ENCODE measurements at places on chromosomes 3 and 15.
A peak's percentile ranks its signal among the peaks of the same experiment; 100 is the strongest.

GRCh38 chr15:58457466-58457965 lies 25.7 kb downstream of the LIPC start:
- DNase-seq, result no peak

GRCh38 chr3:131561511-131561910 lies 58.7 kb upstream of the MRPL3 start:
- DNase-seq, result no peak

GRCh38 chr15:80403712-80404056 lies 498 bp upstream of the ARNT2 start:
- no peak for DNase-seq

GRCh38 chr15:96692826-96693225 lies 362.3 kb downstream of the NR2F2 start:
- DNase-seq, result no peak

GRCh38 chr15:64854041-64854440 lies 12.3 kb downstream of the PLEKHO2 start:
- DNase-seq, result no peak

GRCh38 chr15:77083381-77084160 lies 12.7 kb upstream of the TSPAN3 start:
- DNase-seq, result peak; percentile 58

DNA sequence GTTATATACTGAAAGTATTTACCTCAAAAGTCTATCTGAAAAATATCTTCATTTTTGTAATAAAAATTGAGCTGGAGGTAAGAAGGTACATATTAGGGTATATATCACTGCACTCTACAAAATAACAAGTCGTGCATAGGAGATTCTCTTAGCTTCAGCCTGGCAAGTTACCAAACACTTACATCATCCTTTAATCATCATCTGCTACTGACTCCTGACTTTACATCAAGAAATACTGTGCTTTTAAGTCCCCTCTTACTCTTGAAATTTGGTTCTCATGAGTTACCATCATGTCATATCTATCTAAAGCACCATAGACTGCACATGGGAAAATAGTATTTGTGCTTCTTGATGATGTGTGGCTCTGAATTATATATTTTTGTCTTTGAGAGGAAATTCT lies 50.8 kb downstream of the LYSMD4 start:
- DNase-seq, result no peak

- no peak for DNase-seq
Measured at GRCh38 chr15:87300146-87300545, 956.4 kb downstream of the NTRK3 start.

GRCh38 chr15:69474291-69474690 lies 21.7 kb downstream of the RPLP1 start:
- no peak for DNase-seq

DNA sequence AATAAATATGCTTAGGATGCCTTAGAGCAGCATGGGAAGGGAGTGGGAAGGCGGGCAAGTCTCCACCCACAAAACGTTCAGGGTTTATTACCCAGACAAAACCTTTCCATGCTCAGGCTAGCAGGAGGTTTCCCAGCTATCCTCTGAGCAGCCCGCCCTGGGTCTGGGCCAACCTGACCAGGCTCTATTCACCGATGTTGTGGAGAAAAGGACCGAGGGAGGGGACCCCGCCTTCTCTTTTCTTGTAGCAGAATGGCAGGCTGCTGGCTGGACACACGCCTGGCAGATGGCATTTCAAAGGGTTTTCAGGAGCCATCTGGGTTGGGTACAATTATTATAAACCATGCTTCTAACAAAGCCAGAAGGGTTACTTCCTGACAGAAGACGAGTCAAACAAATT lies 540.9 kb downstream of the MAGI1 start:
- DNase-seq, result no peak

DNA sequence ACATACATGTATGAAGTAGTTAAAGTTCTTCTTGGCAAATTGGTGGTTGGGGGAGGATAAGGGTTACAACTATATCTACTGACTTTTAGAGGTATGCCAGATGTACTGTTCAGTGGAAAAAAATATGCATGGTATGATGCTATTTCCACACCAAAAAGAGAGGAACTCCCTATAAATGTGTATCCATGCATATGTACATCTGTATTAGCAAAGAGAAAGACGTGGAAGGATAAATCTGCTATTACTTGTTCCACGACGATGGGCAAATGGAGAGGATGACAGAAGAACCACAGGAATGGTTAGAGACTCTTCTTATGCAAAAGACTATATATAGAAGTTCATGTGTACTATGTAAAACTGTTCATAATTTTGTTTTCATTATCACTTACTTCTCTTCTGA lies 197.6 kb downstream of the RORA start:
- no peak for DNase-seq

DNA sequence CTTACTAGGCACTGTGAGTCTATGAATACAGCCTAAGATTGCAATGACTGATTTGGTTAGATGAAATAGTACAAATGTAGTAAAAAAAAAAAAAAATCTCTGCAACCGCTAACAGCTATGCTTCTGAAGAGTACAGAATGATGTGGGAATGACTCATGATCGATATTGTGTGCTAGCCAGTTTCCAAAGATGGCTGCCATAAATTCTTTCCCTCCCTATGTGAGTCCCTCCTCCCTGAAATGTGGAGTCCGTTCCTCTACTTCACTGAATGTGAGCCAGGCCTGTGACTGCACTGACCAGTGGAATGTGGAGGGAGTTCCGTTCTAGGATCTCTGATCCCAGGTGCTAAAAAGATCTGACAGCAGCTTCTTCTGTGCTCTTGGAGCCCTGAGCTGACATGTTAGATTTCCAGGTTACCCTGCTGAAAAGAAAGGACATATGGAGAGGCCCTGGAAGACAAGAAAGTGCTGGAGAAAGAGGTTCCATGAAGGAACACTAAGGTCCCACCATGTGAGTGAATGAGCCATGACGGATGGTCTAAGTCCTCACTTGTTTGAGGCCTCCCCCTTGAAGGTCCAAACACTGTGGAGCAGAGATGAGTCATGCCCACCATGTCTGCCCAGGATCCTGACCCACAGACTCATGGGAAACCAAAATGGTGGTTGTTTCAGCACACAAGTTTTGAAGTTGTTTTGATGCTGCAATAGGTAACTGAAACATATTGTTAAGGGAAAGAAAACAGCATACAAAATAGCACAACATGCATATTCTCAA lies 46.3 kb downstream of the DGKG start:
- DNase-seq, result no peak

DNA sequence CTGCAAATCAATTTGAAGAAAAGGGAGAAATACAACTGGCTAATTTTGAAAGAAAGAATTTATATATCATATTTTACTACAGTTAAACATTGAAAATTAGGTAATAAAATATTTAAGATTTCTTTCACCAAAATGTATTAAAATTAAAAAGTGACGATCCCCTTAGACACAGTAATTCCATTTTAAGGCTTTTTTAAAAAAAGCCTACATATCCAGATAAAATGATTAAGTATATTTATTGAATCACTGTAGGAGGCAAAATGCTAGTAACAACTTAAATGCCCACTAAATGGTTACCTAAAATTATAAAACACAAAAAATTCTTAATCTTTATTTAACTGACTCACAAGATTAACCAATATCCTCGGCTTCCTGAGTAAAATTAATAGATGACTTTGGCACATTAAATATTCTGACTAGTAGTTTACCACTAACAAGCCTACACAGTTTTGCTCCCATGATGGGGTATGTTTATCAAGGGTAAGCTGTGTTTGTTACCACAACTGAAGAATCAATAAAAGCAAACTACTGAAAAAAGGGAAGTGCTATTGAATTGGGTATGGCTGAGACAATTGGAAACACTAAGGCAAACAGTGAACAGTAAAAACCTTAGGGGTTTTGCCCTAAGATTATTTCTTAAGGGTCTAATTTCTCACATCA lies 28.4 kb downstream of the ANKRD28 start:
- no peak for DNase-seq

DNA sequence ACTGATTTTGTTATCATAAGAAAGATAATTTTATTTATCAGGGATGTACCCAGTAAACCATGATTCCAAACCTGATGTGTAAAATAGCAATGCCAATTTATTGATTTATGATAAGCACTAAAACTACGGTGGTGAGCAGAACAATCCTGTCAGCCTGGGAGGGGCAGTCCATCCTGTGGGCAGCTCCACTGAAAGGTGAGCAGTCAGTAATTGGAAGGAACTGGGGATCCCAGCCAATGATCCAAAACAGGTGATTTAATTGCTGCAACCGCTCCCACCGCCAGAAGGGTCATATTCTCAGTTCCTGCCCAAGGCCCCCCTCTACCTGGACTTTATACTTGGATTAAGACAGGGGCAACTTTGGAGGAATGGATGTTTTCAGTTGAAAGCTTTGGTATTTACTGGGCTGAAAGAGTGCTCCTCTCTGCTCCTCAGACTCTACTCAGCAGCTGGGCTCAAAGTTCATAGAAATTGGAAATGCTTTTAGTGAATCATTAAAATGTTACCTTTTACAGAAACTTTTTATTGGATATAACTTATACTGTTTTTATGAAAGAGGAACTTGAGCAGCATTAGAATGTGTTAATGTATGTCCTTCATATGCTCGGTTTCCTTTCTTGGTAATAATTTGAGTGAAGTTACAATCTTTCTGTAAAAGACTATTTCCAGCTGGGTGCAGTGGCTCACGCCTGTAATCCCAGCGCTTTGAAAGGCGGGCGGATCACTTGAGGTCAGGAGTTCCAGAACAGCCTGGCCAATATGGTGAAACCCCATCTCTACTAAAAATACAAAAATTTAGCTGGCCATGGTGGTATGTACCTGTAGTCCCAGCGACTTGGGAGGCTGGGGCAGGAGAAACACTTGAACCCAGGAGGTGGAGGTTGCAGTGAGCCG lies 198.6 kb upstream of the IL12A start:
- no peak for DNase-seq

DNA sequence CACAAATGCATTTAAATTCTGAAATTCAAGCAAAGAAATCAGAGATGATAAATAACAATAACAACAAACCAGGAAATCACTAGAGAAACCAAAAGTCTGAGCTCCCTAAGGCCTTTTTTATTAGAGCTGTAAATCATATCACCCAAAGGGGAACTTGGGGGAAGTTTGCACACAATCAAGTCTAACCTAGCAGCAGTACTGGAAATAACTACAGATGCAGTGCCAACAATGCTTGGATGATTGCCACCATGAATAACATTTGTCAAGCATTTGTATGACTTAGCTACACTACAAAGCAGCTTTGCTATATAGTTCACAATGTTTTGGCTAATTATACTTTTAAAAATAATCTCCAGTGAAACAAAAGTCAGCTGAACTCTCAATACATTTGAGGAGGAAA lies 27.8 kb downstream of the SHQ1 start:
- DNase-seq, result no peak

DNA sequence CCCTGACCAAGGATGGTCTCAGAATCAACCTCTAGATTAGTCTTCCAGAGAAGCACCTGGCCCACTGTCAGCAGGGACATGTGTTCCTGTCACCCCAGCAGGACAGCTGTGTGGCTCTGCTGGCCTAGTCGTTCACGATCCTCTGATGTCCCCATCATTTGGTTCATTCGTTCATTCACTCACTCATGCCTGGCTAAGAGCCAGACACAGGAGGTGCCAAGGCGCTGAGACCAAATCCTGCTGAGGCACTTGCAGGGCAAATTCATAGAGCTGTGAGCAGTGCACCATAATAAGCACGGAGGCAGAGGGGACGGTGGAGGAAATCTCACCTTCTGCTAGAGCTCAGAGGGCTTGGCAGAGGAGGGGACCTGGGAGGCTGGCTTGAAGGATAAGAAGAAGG lies 49.9 kb upstream of the FGD5 start:
- no peak for DNase-seq

GRCh38 chr15:65326818-65327217 lies 22.3 kb downstream of the RNU5B-1 start:
- no peak for DNase-seq

Data from activated T-cell treated with anti-CD3 and anti-CD28 coated beads for 48 hours (primary cell).